Putamen (tissue), 1 donor: ENCODE measurements at places on chromosomes 2 and 18.

DNA sequence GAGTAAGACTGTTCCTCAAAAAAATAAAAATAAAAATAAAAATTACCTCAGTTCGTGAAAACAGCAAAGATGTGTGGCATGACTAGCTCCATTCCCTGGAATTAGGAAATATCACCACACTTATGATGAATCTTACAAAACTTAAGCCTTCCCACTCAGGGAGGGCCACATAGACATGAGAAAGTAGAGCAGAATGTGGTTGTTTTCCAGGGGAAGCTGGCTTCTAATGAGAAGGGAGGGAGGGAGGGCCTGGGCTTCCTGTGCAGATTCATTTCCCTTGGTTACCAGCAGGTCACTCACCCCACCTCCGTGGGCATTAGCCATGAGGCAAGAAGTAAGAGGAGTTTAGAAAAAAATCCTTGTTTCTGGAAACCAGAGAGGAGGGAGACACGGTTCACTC lies 95.9 kb upstream of the RMDN2 start:
- no peak for DNase-seq

GRCh38 chr2:239244625-239245024 lies 156.2 kb downstream of the HDAC4 start:
- no peak for DNase-seq

DNA sequence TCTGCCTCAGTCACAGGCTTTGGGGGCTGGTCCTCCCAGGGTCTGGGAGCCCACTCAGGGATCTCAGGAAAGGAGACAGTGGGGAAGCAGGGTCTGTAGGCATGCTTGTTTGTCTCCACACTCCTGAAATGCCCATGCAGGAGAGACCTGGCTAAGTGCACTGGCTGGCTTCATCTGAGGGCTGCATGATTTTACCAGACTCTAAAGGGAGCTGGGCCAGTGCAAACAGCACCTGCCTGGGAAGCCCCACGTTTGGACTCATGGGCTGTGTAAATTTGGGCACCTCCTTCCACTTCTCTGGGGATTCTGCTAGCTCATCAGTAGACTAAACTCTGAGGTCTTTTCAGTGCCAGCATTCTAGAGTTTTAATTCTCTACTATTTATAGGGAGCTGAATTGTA lies 33.7 kb downstream of the LYPD1 start:
- no peak for DNase-seq

- DNase-seq, result no peak
These were observed 27.4 kb upstream of the WIPF1 start for GRCh38 chr2:174624895-174625430.

GRCh38 chr18:21799721-21800120 lies 59.1 kb downstream of the MIB1 start:
- no peak for DNase-seq

GRCh38 chr18:827093-827677 lies 15.1 kb upstream of the YES1 start:
- DNase-seq, result no peak

DNA sequence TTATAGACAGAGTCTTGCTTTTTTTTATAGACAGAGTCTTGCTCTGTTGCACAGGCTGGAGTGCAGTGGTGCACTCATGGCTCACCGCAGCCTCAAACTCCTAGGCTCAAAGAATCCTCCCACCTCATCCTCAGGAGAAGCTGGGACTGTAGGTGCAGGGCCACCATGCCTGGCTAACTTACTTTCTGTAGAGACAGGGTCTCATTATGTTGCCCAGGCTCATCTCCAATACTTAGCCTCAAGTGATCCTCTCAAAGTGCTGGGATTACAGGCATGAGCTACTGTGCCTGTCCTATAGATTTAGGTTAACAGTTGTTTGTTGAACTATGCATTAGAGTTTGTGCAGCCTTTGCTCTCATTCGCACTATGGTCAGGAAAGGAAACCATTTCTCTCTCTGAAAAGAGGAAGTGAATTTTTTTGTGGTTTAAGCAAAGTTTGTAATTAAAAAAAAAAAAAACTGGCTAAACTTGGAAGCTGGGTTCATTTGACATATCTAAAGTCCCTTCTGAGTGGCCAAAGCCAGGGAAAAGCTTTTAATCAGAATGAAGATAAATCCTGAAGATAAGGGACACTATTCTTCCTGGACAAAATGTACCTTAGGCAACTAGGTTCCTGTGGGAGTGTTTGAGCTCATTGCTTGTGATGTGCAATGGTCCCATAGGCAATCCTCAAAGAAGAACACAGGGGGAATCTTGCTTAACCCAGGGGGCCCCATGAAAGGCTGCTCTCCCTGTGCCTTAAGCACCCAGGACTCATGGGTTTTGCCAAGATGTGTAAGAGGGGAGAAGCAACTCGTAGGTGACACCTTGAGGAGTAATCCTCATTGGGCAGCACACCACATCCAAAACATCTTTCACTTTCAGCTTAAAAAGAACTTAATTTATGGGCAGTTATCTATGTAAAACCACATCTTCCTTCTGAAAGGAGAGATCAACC lies 201.7 kb downstream of the MREG start:
- no peak for DNase-seq

GRCh38 chr2:74632209-74632938 lies 15.8 kb downstream of the M1AP start:
- no peak for DNase-seq

GRCh38 chr2:6880200-6880733 lies 2.7 kb downstream of the RSAD2 start:
- no peak for DNase-seq

- DNase-seq, result no peak
These were observed 392.8 kb upstream of the ACVR2A start for GRCh38 chr2:147451902-147452515.

- DNase-seq, result peak; percentile 14
These were observed 126.1 kb downstream of the HNMT start for GRCh38 chr2:138090330-138090729.

DNA sequence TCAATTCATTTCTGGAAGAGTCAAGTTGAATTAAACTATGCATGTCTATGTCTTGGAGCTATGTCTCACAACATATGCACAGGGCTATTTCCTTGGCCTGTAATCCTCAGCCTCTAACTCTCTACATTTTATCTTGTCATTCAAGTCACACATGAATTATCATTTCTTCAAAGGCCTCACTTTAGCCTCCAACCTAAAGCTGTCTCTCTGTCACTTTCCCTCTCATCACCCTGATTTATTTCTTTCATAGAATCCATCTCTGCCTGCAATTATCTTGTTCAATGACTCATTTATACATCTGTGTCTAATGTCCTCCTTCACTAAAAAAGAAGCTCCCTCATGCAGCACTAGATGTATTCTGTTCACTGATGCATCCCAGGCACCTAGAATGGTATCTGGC lies 614.2 kb upstream of the REG3G start:
- no peak for DNase-seq

- DNase-seq, result no peak
These were observed 90.3 kb downstream of the AKAIN1 start for GRCh38 chr18:5106730-5107129.

GRCh38 chr2:5119046-5119445 lies 573.1 kb upstream of the SOX11 start:
- no peak for DNase-seq

GRCh38 chr2:39571111-39571731 lies 94.5 kb upstream of the TMEM178A start:
- peak; percentile 52 for DNase-seq

- no peak for DNase-seq
These were observed 4.3 kb downstream of the DLX1 start for GRCh38 chr2:172089633-172090032.

DNA sequence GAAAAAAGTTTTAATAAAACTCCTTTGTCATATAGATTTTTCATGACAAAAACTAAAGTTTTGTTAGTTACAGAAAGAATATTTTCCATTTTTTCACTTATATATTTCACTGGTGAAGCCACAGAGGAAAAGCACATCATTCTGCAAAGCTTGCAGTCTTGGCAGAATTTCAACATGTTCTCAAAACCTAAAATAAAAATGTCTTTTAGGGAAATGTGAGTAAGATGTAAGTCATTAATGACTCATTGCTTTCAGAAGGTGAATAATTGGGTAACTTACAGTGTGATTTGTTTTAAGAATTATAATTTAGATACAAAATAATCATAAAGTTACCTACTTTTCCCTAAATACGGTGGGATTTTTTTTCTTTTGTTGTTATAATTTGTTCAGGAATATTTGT lies 43.4 kb upstream of the TNFRSF11A start:
- peak; percentile 59 for DNase-seq

- no peak for DNase-seq
These were observed 24.3 kb downstream of the RHOB start for GRCh38 chr2:20471148-20471547.

DNA sequence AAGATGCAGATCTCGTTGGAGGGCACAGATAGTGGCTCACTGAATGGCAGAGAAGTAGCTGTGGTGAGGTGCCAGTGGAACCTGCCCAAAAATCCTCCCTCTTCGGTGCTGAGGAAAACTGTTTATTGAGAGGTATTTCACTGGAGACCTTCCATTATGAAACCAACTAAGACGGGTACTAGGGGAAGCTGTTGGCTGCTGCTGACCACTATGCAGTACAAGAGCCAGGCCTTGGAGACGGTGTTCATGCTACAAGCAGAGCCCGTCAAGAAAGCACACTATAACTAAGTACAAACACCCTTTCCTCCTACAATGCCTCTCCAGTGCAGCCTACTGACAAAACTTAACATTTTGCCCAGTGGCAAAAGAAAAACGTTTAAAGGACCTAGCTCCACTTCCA lies 4.6 kb downstream of the ARL5A start:
- no peak for DNase-seq

DNA sequence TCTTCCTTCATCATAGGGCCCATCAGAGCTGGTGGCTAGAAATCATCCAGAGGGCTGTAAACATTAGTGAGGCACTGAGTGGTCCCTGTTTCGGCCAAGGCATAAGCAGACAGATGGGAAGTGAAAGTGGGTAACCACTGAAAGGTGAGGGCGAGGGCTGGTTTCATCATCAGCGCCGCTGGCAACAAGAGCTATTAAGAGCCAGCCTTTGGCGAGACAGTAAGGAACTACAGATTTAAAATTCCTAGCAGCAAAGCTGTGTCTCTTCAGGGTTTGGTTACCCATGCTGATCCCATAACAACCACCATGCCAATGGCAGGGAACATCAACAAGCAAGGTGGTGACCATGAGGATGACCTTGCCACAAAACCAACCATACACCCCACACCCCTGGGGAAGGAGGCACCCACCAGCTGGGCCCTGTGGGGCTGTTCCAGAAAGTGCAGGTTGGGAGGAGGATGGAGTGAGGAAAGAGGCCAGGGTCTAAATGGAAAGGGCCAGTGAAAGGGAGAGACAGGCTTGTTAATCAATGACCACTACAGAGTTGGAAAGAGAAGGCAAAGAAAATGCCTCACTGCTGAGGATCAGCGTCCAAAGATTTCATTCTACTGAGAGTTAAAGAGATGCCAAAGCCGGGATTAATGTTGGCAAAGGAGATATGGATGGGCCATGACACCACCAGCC lies 9.0 kb upstream of the SLC20A1 start:
- no peak for DNase-seq

- DNase-seq, result peak; percentile 61
These were observed 22.7 kb upstream of the PDIA6 start for GRCh38 chr2:10835052-10835970.
